NCI-H460 (cell line): ENCODE measurements at places on chromosomes 1 and 21. TPM values are rescaled to one million over a fixed set of nuclear protein-coding genes. Genes with fewer than 3 reads are reported as not detected.

The TSSK3 gene
- 0.57 and 0.98 TPM in 2 replicates for total RNA-seq

- no peak for DNase-seq
Observed at GRCh38 chr1:19260211-19261138, 8.9 kb downstream of the MRTO4 start.

GRCh38 chr1:199995096-199995685, 32.3 kb upstream of the NR5A2 start:
- DNase-seq: no peak

- no peak for DNase-seq
Observed at GRCh38 chr1:160407839-160408801, 7.8 kb downstream of the VANGL2 start.

The MIXL1 gene
- total RNA-seq: not detected in 2 replicates

- no peak for DNase-seq
Observed at GRCh38 chr1:12179676-12180075, 12.9 kb downstream of the TNFRSF1B start.

- no peak for DNase-seq
Observed at GRCh38 chr1:106925750-106926149, 130.7 kb upstream of the PRMT6 start.

The AMY1A gene
- not detected in 2 replicates for total RNA-seq

DNA sequence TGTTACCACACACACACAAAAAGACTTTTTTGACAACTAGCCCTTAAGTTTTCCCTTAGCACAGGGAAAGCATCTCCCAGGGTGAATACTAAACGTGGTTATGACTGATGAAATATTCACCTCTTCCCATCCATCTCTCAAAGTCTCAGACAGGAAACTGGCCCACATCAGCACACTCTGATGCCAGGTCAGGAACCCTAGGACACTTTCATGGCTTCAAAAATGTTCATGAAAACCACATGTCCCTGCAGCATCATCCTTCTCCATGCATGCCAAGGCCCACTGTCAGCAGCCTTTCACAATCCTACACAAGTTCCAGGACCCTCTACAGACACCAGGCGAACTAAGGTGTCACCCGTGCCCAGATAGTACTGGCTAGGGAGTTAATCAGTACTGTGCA, 68.7 kb downstream of the DNTTIP2 start:
- DNase-seq: no peak

The SLC5A9 gene
- total RNA-seq: not detected in 2 replicates

- DNase-seq: no peak
Observed at GRCh38 chr1:172821609-172822274, 162.8 kb downstream of the FASLG start.

DNA sequence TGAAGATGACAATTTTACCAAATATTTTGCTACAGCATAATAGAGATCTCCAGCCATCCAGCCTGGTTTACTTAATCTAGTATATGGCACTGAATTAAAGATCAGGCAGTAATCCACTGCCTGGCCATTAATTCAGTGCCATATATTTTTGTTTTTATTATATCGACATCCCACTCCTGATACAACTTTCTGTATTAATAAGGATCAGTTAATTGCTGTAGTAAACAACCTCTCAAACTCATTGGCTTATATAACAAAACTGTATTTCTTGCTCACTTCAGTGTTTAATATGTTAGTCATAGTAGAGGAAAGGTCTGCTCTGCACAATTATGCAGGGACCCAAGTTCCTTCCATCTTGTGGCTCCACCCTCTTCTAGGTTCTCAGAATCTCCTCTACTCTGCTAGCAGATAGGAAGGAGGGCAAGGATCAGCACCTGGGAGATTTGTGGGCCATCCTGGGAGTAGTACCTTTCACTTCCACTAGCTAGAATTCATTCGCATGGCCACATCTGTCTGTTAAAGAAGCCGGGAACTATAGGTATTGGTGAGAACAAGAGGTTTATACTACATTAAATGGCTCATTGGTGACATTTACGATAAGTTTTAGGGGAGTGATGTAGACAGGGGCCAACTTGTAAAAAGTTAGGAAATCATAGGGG, 3.6 kb upstream of the ZDHHC18 start:
- no peak for DNase-seq

- DNase-seq: no peak
Observed at GRCh38 chr1:203559523-203559922, 65.6 kb downstream of the OPTC start.

The FNDC10 gene
- total RNA-seq: 2.0 and 2.2 TPM in 2 replicates

DNA sequence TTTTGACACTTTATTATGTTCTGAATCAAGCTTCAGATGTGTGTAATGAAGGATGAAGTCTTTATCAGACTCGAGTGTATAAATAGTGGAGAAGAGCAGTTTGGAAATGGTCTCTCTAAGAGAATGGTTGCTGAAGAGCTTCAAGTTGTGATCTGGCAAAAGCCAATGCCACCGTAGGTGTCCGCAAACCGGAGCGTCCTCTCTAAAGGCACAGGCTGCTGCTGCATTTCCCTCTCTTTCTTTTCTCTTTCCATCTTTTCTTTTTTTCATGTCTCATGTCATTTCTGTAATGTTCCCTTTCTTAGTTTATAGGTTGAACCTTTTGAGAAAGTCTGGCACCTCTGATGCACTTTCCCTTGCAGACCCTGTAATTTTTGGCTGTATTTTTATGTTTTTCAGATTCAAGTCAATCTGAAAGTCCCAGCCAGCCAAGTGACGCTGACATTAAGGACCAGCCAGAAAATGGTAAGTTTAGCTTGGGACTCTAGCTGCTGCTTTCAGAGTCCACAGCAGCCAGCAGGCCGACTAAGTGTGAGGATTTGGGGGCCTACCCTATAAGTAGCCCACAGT, 194.8 kb downstream of the NFIA start:
- no peak for DNase-seq

GRCh38 chr1:119966681-119967080, 70.4 kb upstream of the ADAM30 start:
- no peak for DNase-seq

The CDC42BPA gene
- 67.7 and 77.7 TPM in 2 replicates for total RNA-seq

The ACKR1 gene
- total RNA-seq: not detected in 2 replicates

The AMY1C gene
- total RNA-seq: not detected in 2 replicates
